Coronary artery (tissue), 2 donors: ENCODE measurements at places on chromosomes 16 and 17.

GRCh38 chr17:1905190-1905913, 75.5 kb downstream of the RPA1 start:
- no peak for DNase-seq

DNA sequence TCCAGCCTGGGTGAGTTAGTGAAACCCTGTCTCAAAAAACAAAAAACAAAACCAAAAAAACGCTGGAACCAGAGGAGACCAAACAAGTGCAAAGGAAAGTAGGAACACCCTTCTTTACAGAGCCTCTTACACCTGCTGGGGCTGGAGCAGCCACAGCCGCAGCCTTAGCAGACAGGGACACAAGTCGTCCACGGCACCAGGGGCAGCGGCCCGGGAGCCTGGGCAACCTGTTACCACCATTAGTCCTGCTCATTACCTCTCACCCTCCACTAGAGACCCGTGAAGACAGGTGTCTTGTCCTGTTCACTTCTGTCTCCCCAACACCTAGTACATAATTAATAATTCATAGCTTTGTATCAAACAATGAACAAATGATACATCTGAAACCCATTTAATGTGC, 83.6 kb downstream of the C16orf78 start:
- peak; percentile 40 for DNase-seq

GRCh38 chr17:82940226-82941020, 100.6 kb upstream of the ZNF750 start:
- DNase-seq: peak; percentile 57

- no peak for DNase-seq
These were observed 42.4 kb downstream of the RAI1 start for GRCh38 chr17:17723354-17724261.

- no peak for DNase-seq
These were observed 13.0 kb downstream of the SPIRE2 start for GRCh38 chr16:89841275-89841674.

DNA sequence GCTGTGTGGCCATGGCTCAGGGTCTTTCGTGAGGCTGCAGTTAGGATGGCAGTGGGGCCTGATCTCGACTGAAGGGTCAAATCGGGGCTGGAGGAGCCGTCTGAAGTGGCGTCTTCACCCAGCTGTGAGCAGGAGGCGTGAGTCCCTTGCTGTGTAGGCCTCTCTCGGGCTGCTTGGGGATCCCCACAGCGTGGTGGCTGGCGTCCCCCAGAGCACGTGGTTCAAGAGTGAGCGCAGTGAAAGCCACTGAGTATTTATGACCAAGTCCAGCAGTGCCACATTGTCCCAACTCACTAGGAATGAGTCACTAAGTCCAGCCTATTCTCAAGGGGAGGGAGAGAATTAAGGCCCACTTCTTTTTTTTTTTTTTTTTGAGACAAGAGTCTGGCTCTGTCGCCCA, 11.7 kb upstream of the TCF25 start:
- no peak for DNase-seq

DNA sequence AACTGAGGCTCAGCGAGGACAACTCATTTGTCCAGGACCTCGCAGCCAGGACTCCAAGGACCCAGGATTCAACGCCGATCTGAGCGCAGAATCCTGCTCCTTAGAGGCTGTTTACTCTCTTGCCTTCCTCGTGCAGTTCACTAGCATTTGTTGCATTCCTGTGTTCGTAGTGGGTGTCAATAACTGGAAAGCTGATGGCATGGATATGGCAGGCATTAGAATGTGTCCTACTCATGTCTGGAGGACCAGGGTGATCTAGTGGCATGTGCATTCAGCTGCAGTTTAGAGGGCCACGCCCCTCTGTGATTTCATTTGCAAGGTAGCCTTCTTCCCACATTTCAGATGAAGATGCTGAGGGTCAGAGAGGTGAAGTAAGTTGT, 510 bp downstream of the CRISPLD2 start:
- no peak for DNase-seq
